ENCODE measurements at places on chromosomes 7 and 10.
A peak's percentile ranks its signal among the peaks of the same experiment; 100 is the strongest.

GRCh38 chr7:12578930-12579640 lies 8.6 kb downstream of the SCIN start:
- DNase-seq = no peak

GRCh38 chr7:107394831-107395230 lies 75.0 kb upstream of the GPR22 start:
- DNase-seq = no peak

- DNase-seq = no peak
These were observed 134.9 kb downstream of the SFMBT2 start for GRCh38 chr10:7275761-7276440.

GRCh38 chr7:114107522-114107921 lies 188.7 kb upstream of the PPP1R3A start:
- no peak for DNase-seq

DNA sequence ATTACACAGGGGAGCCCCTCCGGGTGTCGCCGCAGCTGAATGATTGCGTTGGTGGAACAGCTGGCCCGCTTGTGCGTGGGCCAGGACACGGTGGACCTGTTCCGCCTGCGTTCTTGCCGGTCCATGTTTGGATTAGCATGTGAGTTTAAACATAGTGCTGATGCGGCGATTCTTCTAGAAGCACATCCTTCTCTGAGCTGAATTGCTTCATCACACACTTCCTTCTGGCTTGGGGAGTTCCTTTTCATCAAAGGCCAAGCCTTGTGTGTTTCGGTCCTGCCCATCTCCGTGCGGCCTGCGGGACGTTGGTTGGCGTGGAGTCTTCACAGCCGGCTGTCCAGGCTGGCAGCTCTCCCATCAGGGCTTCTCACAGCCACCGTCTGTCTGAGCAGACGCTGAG lies 45.5 kb upstream of the SLC29A4 start:
- DNase-seq = no peak

DNA sequence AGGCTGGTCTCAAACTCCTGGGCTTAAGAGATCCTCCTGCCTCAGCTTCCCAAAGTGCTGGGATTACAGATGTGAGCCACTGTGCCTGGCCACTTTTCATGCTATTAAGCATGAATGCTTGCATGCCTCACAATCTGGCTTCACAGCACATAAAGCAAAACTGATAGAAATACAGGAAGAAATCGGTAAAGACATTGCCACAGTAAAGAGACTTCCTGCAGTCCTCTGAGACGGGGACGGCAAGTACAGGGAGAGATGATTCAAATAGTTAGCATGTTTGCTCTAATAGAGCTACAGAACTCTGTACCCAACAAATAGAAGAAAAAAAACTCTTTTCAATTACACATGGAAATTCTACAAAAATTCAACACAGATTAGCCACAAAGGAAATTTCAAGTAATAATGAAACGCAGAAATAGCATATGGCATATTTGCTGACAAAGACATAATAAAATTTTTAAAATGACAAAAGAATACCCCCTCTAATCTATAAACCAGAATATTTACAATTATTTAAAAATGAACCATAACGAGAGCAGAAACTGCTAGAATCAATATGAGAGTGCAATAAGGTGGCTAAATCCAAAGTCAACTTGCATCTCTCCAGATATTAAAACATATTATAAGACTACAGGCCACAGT lies 32.3 kb downstream of the CARD11 start:
- DNase-seq = no peak

GRCh38 chr10:71598621-71599055 lies 120.9 kb downstream of the C10orf105 start:
- no peak for DNase-seq

GRCh38 chr10:86681047-86681446 lies 12.7 kb downstream of the LDB3 start:
- DNase-seq = no peak

DNA sequence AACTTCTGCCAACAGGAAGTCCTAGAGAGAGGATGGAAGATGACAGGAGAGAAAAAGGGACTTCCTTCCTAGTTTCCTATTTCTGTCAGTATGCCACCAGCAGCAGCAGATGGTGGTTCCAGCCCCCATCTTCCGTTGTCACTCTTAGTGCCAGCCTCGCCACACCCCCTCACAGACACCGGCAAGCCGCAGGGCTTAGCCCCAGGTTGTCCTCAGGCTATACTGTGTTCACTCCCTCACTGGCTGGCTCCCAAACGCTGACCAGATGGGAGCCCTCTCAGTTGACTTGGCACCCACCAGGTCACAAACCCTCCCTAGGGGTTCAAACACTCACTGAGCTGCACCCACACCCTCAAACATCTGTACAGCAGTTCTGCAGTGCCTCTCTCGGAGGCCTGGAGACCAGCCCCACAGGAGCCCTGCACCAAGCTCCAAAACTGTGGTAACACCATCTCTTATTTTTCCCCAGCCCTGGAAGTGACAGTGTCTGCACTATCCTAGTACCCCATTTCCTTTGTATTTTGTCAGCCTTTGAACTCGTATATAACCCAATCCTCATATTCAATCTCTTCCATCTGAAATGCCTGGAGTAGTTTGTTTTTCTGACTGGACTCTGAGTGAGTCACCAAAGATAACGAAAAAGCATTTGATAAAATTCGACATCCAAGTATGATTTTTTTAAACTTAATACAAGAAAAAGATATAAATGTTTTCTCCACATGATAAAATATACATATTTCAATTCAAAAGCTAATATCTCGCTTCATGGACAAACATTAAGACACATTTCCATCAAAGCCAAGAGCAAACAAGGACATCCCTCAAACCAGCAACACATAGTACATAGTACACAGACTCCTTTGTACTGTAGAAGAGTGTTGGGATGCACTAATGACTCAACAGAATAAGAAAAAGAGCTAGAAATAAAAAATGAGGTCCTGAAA lies 34.5 kb downstream of the SMURF1 start:
- DNase-seq = peak; percentile 72

DNA sequence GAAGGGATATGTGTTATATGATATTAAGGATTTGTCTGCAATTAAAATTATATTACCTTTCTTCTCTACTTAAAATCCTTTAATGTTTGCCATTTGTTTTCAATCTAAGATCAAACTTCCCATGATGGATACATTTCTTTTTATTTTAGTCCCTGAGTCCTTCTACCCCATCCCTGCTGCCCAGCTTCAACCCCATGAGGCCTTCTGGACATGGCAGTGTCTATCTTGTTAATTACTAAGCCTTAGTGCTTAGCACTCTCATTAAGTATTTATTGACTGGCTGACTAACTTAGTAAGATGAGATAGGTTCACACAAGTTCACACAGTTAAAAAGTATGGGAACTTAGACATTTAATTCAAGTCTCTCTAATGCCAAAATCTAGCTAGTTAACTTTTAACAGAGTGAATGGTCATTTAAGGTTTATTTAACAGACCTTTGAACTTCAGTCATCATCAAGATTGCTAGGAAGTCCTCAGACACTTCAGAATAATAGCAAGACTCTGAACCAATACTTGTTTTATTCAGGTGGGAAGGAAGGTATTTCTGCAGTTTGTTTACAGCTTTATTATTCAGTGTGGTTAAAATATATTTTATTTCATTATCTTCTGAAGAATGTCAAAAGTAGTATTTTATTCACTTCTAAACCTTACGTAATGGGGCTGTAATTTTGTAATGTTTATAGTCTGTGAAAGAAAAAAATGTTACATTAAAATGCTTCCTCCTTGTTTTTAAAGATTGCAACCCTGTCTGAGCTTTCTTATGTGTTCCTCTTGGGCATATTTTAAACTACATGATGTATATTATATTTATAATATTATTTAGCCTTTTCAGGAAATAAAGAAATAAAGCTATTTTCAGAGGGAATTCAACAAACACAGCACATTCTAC lies 848.9 kb downstream of the REEP3 start:
- no peak for DNase-seq

DNA sequence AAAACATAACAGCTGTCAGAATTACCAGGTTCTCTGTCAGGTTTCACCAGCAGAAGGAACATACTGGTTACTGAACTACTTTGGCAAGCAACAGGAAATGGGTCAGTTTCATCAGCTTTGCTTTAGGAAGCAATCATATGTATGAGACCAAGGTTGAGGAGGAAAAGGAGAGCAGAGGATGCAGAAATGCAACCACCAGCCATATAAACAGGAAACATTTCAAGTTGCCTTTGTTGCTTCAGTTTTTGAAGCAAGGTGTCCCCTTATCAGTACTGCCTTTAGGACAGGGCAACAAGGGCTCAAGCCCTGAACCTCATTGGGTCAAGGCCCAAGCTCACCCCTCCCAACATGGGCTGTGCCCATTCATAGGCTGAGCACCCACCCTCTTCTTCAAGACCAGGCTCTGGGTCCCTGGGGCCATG lies 10.2 kb downstream of the HIPK2 start:
- DNase-seq = no peak

DNA sequence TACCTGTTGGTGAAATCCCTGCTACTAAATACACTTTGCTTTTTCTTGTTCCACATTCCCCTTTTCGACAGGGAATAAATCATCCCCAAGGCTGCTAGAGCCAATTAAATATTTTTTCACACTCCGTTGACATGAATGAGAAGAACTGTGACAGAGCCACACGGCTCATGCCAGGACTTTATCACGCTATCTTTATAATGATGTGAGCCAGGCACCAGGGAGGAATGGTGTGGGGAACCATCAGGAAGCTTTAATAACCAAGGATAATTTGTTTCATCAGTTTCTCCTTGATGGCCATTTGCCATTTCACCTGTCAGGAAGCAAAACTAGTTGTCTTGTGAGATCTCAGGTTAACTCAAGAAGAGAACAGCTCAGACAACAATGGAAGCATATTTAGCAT lies 193.0 kb upstream of the C7orf33 start:
- DNase-seq = peak; percentile 58

DNA sequence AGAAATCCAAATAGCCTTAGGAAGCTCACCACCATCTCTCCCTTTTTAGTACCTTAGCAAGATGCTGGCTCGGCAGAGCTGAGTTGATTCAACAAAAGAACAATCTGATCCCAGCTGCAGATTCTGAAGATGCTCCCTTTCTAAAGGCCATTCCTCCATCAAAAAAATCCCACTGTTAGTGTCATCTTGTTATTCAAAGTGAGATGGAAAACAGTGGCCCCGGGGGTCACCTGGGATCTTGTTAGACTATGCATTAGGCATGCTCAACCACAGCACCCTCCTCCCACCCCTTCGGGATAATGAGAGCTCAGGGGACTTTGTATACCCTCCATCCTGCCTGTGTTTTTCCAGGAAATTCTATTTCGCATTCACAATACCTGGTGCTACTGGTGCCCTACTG lies 2.4 kb downstream of the NCAPG2 start:
- no peak for DNase-seq

DNA sequence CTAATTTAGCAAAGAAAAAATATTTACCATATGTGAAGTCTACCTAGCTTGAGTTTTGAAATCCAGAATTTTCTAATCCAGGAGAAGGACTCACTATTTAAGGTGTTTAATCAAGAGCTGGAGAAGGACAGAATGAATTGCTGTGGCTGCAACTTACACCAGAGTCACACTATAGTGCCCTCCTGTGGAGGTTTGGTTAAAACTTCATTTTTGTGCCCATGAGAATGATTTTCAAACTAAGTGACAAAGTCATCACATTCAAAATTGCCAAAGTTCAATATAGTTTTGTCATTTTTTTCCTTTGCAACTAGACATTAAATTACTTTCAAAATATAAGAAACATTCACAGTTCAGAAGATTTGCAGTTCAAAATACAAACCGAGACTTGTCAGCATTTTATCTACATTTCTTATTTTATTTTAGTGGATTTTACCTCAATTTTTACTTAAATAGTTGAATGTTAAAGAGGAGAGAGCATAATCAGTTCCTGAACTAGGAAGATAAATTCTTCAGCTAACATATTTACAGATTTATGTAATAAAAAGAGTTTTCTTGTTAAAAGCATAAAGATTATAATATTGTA lies 70.7 kb downstream of the CABCOCO1 start:
- peak; percentile 41 for DNase-seq

- DNase-seq = no peak
These were observed 12.7 kb downstream of the TASOR2 start for GRCh38 chr10:5697342-5697741.

DNA sequence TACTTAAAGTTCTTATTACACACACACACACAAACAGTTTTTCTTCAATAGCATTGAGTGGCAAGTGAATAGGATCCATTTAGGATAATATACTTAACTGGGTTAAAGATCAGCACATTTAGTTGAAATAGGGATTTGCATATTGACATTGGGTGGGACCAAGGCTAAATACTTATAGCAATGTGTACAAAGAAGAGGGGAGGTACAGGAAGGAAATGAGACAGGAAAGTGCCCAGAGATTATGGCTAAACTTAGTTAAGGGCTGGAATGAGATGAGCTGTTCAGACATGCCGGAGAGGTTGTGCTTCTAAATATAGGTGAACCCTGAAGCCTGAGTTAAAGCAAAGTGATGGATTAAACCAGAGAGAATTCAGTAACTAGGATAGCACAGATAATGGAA lies 95.1 kb downstream of the LSMEM1 start:
- no peak for DNase-seq

DNA sequence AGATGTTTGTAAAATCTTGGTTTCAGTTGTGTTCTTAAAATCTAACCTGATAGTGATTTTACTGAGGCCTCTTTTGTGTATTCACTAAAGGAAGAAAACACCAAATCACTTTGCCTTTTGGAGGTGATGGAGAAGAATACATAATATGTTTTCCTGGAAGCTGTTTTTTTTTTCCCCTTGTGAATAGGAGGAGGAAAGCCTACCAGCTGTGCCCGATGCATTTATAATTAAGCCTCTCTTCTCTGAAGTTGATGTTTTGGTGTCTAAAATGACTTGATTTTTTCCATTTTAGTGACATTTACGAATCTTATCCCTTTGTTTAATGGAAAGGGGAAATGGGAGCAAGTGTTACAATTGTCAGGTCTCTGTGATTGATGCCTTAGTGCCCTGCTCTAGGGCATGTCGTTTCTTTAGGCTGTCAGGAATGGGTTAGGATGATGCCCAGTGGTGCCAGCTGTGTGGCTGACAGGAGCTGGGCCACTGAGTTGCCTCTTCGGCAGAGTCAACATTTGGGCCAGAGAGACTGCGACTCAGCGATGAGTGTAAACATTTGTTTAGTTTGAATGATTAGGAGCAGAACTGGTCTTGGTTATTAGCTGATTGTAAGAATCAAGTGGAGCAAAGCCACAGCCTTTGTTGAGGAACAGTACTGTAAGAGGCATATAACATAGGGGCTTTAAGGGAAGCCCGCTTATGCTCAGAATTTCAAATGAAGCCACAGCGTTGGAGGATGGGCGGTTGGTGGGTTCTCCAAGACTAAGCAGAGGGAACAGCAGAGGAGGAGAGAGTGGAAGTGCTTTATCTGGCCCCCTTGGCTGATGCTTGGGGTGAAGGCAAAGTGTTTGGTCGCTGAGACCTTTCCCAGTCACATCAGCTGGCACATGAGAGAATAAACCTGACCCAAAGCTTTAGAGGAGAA lies 81.6 kb downstream of the CDK14 start:
- DNase-seq = no peak

- DNase-seq = no peak
These were observed 147.1 kb downstream of the BUB3 start for GRCh38 chr10:123301077-123301857.

DNA sequence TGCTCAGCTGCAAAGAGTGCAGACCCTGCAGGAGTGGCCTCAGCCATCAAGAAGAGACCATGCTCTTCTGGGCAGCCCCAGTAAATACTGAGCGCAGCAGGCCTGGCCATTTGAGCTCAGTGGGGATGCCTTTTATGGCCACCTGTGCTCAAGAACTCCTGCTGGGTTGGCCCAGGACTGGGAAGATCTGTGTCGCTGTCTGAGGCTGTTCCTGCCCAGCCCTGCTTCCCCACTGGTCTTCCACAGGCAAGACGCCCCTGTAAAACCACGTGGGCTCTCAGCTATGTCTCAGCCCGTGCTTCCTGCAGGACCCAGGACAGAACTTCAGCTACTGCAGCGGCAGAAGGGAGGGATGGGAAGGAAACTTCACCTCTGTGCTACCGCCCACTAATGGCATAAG lies 10.5 kb upstream of the PPIF start:
- no peak for DNase-seq
